Amniotic stem cell (primary cell): ENCODE measurements at places on chromosomes 5 and 9.

- no peak for DNase-seq
These were observed 170.4 kb upstream of the CDH6 start for GRCh38 chr5:31023105-31023504.

GRCh38 chr9:93665637-93666438, 89.5 kb downstream of the PHF2 start:
- DNase-seq = no peak

DNA sequence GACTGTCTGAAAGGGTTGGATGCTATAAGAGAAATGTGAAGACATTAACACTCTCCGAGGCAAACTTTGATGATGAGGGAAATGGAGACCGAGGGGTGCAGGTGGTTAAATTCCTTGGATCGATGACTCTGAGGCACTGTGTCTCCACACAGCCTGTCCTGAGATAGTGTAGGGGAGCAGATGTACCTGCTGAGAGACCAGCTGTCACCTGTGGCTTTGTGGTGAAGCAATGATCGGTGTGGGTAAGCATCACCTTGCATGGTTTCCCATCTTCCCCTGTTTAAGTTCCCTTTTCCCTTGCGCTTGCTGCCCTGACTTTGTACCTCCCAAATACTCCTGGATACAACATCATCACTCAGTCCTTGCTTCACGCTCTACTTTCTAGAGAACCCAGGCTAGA, 9.8 kb upstream of the MIER3 start:
- no peak for DNase-seq

DNA sequence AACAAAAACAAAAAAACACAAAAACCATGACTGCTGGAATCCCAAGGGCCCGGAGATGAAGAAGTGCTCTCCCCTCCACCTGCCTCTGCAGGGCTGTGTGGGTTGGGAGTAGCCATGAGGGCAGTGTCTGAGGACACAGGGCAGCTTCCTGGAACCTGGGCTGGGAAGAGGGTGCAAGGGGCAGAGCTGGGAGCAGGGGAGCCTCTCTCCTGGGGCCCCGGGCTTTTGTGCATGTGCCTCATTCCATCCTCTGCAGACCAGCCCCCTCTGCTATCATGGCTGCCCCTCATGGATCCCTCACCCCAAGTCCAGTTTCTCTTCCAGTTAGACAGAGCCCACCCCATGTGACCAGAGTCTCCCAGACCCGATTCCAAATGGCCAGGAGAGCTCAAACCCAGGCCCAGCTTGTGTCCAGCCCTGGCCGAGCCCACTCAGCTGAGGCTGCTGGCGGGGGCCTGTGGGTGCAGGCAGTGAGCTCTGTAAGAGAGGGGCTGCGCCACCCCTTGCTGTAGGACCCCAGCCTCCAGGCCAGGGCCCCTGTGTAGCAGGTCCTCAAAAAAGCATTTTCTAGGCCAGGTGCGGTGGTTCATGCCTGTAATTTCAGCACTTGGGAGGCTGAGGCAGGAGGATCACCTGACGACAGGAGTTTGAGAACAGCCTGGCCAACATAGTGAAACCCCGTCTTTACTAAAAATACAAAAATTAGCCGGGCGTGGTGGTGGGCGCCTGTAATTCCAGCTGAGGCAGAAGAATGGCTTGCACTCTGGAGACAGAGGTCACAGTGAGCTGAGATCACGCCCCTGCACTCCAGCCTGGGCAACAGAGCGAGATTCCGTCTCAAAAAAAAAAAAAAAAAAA, 44.5 kb downstream of the PLPP7 start:
- DNase-seq = no peak

- DNase-seq = no peak
These were observed 5.8 kb downstream of the LMX1B start for GRCh38 chr9:126619361-126620135.

DNA sequence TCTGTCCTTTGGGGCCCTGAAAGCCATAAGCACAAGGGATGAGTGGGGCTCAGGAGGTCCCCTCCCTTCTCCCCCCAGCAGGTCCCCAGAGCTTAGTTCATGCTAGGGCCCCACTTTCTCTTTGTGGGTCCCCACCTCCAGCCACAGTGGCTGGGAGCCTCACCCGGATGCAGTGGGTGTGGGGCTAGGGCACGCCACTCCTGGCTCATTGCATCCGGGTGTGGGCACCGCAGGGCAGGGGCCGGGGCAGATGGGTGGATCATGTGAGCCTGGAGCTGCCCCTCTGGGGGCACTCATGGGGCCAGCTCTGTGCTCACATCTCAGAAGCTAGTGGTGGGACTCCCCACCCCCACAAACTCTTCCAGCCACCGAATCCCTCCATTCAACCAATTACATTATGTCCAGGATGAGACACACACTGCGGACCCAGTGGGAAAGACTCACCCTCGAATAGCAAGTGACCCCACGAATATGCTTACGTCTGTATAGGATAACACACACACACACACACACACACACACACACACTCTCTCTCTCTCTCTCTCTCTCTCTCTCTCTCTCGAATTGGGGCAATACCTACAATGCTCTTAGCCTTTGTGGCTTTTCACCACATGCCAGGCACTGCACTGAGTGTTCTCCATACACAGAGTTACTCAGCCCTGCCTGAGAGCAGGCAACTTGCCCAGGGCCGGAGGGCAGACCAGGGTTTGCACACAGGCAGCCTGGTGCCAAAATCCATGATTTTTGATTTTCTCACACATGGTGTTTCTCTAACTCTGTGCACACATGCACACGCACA, 16.8 kb upstream of the PHYKPL start:
- DNase-seq = no peak

GRCh38 chr5:139882961-139883539, 87.4 kb downstream of the PSD2 start:
- DNase-seq = no peak

GRCh38 chr5:32446630-32447029, 2.1 kb upstream of the ZFR start:
- no peak for DNase-seq

- DNase-seq = no peak
These were observed 81.6 kb downstream of the PPP2R2B start for GRCh38 chr5:146796911-146797310.

DNA sequence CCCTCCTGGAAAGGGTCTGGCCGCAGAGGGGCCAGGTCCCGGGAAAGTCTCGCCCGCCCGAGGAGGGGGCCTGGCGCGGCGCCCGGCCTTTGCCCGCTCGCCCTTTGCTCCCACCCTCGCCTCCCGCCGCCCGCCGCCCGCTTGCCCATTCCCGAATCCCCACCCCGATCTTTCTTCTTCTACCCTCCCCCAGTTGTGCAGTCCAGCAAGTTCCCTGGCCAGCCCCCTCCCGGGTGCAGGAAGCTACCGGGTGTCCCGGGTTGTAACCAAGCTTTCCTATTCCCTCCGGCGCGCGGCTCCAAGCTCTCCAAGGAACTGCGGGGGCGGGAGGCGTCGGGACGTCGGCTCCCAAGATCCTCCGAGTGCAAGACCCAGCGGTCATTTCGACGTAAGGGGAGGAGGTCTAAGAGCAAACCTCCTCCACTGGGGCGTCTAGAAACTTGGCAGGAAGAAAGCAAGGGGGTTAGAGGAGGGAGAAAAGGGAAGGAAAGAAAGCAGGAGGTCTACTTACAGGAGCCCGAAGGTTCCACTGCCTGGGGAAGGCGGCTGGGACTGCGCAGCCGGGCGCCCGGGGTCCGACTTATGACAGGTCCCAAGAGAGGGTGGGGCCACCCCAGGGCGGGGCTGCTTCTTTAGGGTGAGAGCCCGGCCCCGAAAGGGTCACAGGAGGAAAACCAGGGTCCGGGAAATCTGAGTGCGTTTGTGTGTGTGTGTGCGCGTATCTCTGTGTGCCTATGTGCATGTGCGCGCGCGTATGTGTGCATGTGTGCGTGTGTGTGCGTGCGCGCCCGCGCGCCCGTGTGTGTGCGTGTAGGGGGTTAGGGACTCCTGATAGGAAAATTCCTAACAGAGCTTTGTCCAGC, at the start of gene PTGR1:
PTGR1 (minus strand) TSS at position 556 of the 863 bp plus-strand sequence. CDS start 2,225 bp downstream, outside the sequence.
- DNase-seq = peak; percentile 63

- DNase-seq = no peak
These were observed 7.1 kb downstream of the ZFP2 start for GRCh38 chr5:178902849-178903248.

DNA sequence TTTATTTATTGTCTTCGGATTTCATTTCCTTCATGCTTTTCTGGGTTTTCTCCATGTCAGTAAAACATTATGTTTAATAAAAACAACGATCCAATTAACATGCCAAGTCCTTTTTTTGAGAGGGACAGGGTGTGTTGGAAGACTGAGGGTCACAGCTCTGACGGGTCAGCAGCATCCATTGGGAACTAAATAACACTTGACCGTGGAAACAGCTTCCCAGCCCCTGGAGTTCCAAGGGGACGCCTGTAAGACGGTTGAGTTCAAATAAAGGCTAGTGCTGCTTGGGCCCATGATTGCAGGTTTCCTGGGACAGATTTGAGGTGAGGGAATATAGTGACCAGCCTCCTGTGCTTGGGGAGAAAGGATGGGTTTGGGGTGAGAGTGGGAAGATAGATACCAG, 30.4 kb upstream of the NEURL1B start:
- no peak for DNase-seq

GRCh38 chr5:171801839-171802238, 16.2 kb downstream of the SMIM23 start:
- no peak for DNase-seq

- no peak for DNase-seq
These were observed 156.5 kb downstream of the CDH9 start for GRCh38 chr5:26881901-26882300.

DNA sequence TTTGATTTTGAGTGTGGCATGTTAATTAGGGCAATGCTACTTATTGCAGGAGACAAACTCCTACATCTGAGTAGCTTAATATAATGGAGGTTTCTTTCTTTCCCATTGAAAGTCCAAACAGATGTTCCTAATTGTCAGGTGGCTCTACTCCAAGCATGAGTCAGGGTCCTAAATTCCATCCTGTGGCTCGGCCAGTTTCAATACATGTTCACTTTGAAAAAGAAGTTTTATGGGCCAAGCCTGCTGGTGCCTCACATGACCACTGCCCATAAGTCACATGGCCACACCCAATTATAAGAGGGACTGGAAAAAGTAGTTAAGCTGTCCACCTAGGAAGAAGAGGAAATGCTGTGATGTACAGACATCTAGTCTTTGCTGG, 170.4 kb downstream of the ARRDC3 start:
- peak; percentile 73 for DNase-seq

- DNase-seq = no peak
These were observed 336.3 kb downstream of the MED10 start for GRCh38 chr5:6041977-6042550.

DNA sequence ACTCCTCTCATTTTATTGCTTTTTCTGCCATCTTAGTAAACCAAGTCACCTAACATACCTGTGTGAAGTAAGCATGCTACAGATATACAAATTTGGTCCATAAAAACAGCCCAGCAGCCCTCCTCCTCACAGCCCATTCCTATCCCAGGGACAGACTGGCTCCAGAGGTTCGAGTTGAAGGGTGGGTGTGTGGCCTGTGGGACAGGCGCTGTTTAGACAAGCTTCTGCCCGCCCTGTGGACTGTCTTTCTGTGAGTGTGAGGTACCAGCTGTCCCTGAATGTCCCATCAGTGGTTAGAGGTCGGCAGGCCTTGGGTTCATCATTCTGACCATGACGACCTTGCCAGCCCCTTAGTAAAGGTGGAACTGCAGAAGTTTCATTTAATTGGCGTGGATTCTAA, 82.0 kb downstream of the WNK2 start:
- DNase-seq = no peak
